ENCODE measurements at places on chromosomes 1 and 21.

GRCh38 chr1:72678683-72679082 lies 396.3 kb upstream of the NEGR1 start:
- no peak for DNase-seq

- DNase-seq = no peak
These were observed 7.8 kb downstream of the SLC41A1 start for GRCh38 chr1:205805082-205805711.

DNA sequence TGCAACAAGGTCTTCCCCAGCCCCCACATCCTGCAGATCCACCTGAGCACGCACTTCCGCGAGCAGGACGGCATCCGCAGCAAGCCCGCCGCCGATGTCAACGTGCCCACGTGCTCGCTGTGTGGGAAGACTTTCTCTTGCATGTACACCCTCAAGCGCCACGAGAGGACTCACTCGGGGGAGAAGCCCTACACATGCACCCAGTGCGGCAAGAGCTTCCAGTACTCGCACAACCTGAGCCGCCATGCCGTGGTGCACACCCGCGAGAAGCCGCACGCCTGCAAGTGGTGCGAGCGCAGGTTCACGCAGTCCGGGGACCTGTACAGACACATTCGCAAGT lies 3.8 kb downstream of the ZBTB18 start:
- no peak for DNase-seq

- DNase-seq = no peak
These were observed 26.8 kb downstream of the LAMC2 start for GRCh38 chr1:183212870-183213269.

GRCh38 chr21:18114810-18115209 lies 129.8 kb upstream of the CHODL start:
- no peak for DNase-seq

DNA sequence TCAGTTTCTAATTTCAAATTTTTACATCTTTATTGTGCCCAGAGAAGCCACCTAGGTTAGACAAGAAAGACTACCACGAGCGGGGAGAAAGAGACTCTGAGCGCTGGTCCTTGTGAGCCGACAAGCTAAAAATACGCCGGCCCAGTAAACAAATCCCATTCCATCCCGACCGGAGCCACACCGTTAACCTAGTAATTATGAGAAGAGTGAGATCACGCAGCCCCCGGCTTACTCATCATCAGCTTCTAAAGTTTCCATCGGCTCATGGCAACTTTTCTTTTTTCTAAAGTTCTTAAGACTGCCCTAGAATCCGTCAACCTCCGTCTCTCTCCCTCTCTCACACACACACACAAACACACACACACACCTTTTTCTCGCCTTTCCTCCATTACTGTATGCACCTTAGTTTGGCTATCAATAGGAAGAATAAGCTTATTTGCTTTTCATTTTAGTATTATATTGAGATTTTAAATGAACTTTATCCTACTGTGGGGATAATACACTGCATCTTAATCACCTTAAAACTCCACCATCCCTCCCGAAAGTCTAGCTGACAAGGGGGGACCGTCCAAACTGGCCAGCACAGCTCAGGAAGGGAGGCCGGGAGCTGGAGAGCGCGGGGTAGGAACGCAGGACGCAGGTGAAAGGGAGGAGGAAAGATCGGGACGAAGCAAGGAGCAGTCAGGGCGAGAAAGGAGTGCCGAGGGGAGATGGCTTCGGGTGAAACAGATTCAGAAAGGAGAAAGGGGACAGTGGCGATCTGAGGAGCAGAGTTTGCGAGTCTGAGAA lies 728 bp downstream of the OTUD7B start:
- DNase-seq = peak; percentile 30

- no peak for DNase-seq
These were observed 26.8 kb upstream of the ATP5PO start for GRCh38 chr21:33942426-33942825.

DNA sequence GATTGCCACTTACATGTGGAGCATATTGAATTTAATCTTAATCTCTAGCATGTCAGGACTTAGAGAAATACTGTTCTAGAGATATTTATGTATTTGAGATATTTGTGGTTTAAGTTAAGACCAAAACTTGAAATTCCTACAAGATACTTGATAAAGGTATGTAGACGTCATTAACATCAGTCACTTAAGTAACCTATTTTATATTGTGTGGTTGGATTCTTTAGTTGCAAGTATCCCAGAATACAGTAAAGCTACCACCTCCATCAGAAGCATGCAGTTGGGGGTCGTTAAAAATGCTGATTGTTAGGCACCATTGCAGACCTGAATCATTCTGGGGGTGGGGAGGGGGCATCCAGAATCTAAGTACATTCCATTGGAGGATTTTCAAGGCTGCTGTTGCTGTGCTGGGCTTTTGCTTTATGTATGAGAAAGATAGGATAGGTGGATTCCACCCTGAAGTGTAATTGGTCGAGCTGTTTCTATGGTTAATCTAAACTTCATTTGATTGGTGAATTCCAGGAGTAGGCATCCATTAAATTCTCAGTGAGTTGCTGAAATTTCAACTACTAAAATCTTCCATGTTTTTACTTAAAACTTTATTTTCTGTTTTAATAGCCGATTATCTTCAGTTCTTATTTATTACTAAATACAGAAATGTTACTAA lies 4.0 kb downstream of the H3-3A start:
- DNase-seq = no peak
